Renal cortex interstitium (tissue), 15 donors: ENCODE measurements at places on chromosomes 7 and 10.

GRCh38 chr7:102044641-102044983 lies 227.2 kb downstream of the CUX1 start:
- no peak for DNase-seq

DNA sequence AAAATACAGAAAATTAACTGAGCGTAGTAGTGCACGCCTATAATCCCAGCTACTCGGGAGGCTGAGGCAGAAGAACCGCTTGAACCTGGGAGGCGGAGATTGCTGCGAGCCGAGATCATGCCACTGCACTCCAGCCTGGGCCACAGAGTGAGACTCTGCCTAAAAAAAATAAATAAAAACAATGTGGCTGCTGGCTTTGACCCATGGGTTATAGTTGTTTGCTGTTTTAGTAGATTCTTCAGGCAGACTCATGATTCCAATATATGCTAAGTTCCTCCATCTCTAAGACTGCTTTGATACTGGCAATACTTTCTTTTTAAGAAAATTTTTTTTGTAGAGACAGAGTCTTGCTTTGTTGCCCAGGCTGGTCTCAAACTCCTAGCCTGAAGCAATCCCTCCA lies 8.4 kb downstream of the OLAH start:
- DNase-seq = no peak

- no peak for DNase-seq
Measured at GRCh38 chr7:4233621-4234497, 448.2 kb upstream of the FOXK1 start.

- DNase-seq = no peak
Measured at GRCh38 chr10:83943049-83943448, 196.3 kb upstream of the GHITM start.

DNA sequence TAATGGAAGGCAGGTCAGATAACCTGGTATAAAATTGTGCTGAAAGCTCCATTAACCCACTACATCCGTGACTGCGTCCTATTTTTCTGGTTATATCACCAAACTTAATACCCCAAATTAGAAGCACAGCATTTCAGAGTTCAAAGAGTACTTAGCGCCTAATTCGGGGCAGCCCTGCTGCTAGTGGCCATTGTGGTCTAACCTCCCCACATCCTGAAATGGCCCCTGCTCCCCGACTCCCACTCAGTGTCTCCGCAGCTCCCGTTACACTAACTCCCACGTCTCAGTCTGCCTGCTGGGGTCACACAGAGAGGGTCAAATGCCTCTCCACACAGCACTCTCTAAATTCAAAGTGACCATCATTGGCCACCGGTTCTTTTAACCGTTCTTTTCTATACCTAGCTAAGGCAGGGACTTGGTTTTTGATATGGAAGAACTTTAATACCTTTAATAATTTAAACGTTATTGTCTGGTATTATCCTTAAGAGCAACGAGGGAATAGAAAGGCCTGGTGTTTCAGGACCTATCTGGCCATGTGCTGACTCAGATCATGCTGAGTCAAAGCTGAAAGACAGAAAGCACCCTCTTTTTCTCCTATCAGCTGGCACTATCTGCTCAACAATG lies 117.1 kb downstream of the KMT2E start:
- no peak for DNase-seq

DNA sequence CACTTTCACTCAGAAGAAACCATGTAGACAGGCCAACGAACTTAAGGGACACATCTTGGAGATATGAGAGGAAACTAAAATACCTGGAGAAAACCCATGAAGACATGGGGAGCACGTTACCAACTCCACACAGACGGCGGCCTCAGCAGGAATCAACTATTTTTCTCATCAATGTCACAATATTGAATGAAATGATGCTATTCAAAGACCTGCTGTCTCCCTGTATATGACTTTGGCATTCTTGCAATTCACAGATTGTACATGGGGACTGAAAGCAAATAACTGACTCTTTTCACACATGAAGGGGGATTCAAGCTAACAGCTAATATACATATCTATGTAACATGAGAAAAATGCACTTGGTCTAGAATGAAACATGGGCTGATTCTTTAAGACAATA lies 869.0 kb downstream of the NXPH1 start:
- DNase-seq = no peak

GRCh38 chr10:43124574-43125273 lies 13.5 kb upstream of the CSGALNACT2 start:
- no peak for DNase-seq

GRCh38 chr10:89665302-89665701 lies 20.3 kb upstream of the PANK1 start:
- no peak for DNase-seq

- DNase-seq = no peak
Measured at GRCh38 chr10:52900593-52900992, 128.0 kb upstream of the MBL2 start.

- DNase-seq = no peak
Measured at GRCh38 chr10:48983648-48984351, 44.2 kb upstream of the LRRC18 start.

- no peak for DNase-seq
Measured at GRCh38 chr7:74483402-74484336, 30.0 kb downstream of the GTF2IRD1 start.
